ENCODE measurements at places on chromosomes 7 and 10.

GRCh38 chr10:81108516-81109199 lies 571.0 kb downstream of the SH2D4B start:
- no peak for DNase-seq

- no peak for DNase-seq
Observed at GRCh38 chr7:52179934-52180333, 855.5 kb upstream of the POM121L12 start.

DNA sequence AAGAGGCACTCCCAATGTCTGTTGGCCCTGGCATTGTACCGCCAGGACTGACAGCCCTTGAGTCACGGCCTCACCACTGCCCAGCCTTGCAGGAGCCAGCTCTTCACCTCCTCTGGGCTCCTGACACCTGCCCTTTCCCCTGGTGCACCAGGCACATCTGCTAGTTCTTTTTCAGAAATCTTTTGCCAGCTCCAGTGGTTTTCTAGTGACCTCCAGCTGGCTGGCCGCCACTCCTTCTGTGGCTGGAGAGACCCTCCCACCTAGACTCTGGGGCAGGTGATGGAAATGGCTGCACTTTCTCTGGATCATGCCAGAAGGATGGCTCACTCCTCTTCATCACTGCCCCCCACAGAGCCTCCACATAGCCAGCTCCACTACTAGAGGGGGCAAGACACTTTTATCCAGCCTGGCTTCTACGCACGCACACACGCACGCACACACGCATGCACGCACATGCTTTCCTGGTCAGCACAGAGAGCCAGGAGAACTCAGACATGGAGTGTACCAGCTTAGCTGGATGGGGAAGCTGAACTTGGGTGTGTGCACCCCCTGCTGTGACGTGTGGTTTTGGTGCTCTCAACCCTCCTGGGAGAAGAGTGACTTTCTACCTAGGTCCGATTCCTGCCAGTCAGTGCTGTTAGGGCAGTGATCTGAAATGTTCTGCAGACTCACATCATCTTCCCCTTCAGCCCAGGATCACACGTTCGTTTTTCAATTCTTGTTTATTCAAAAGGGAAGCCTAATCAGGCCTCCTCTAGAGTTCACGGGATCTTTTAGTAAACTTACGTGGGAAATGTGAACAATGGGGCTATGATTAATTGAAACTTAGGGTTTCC lies 222.0 kb downstream of the PRPF18 start:
- DNase-seq = no peak

- no peak for DNase-seq
Observed at GRCh38 chr7:1246160-1246870, 13.6 kb downstream of the UNCX start.

DNA sequence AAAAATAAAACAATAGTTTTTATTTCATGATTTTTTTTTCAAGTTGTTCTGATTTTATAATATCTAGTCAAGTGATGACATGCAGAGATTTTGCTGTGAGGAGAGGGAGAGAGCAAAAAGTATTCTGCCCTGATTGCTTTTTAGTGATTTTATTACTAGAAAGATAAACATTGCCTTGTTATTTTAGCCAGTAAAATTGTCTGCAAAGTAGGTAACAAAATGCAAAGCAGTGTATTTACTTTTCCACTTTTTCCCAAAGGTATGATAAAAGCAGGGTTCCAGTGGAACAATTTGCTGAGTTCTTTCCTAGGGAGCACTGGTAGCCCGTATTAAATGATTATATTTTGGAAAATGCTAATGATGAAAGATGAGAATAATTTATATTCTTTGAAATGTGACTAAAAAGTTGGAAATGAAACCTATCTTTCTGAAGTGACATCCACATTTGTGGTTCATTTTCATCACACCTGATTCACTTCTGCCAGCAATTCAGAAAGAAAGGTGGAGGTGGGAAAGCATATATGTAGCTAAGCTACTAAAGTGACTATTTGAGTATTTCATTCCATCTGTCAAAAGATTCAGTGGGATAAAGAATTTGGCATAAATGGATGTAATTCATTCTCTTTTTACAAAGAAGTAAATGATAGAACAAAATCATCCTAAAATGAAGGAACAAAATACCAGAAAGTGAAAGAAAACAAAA lies 300.3 kb downstream of the ADK start:
- no peak for DNase-seq

GRCh38 chr7:154857240-154857639 lies 145.7 kb downstream of the PAXIP1 start:
- DNase-seq = no peak

DNA sequence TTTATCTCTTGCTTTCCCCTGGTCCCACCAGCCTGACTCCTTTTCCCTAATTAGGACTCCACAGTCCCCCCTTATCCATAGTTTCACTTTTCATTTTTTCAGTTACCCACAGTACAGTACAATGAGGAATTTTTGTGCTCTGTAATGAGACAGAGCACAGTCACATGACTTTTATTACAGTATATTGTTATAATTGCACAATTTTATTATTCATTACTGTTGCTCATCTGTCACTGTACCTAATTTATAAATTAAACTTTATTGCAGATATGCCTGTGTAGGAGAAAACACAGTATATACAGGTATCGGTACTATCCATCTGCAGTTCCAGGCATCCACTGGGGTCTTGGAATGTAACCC lies 125.4 kb downstream of the KCNMA1 start:
- DNase-seq = no peak

GRCh38 chr7:16581286-16581685 lies 54.7 kb downstream of the LRRC72 start:
- DNase-seq = no peak

GRCh38 chr10:99582255-99582770 lies 37.9 kb downstream of the SLC25A28 start:
- no peak for DNase-seq

DNA sequence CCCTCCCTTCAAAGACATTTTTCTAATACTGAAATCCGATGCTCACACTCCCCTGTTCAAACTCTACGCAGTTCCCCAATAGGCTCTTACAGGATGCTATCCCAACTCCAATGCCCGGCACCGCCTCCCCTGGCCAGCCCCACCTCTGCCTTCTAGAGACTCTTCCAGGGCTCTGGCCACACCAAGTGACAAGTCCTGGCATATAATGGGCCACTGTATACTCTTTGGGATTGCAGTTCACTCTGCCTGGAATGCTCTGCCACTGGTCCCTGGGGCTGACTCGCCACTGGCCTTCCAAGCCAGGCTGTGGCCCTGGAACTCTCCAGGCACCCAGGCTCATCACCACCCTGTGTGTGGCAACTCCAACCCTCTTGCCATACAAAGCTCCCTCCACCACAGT lies 3.1 kb upstream of the BRI3 start:
- no peak for DNase-seq

GRCh38 chr7:66904063-66904593 lies 16.9 kb upstream of the TMEM248 start:
- no peak for DNase-seq

DNA sequence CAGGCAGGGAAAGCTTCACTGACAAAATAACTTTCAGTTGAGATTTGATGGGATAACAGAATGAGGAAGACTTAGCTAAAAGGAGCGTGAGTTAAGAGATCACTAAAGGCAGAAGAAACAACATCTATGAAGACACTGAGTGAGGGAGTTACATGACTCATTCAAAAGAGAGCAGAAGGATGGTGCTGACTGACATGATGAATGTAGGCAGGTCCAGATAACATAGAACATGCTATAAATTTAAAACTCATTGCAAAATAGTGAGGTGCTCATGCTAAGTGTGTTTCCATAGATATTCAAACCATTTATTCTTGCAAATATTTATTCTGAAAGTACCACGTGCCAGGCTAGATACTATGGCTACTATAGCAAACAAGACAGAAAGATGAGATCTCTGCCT lies 116.4 kb upstream of the DGKB start:
- no peak for DNase-seq

- peak; percentile 16 for DNase-seq
Observed at GRCh38 chr7:29248713-29249382, 54.3 kb downstream of the CHN2 start.

DNA sequence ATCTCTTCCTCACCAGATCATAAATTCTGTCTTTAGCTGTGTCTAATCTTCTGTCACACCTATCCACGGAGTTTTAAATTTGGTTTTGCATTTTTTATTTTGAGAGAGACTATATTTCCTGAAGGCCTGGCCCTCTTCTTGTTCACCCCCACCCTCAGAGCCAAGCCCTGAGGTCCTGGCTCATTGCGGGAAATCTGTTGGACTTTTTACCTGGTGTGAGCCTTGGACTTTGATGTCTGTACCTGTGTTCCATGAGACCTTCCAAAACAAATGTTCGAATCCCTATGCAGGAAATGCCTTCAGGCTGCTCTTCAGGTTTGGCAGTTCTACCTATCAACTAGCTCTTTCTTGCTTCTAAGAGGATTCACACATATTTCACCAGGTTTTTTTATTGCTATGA lies 175.2 kb upstream of the GRB10 start:
- no peak for DNase-seq

DNA sequence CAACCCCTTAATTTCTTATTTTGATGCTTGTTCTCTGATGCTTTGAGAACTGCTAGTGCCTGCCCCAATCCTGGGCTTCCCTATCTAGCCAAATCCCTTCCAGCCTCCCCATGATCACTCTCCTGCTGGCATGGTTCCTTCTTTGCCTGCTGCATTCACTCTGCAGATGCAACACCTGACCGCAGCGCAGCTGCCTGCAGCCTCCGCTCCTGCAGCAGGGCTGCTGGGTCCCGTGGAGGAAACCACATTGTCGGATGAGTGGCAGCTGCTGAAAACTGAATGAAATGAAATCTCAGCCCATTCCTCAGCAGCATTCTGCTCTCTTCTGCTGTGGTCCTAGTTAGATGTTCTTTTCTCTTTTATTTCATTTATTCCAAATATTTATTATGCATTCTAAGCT lies 320.3 kb downstream of the CCDC3 start:
- no peak for DNase-seq

- DNase-seq = no peak
Observed at GRCh38 chr10:88440541-88440940, 142.6 kb downstream of the RNLS start.

GRCh38 chr10:33617381-33618080 lies 283.1 kb upstream of the NRP1 start:
- DNase-seq = no peak

Measured in head of caudate nucleus (tissue), 42 donors.